ELR (cell line): ENCODE measurements at places on chromosomes 3 and 15.

GRCh38 chr3:145006271-145006670, 1034.6 kb downstream of the DIPK2A start:
- DNase-seq, result no peak

DNA sequence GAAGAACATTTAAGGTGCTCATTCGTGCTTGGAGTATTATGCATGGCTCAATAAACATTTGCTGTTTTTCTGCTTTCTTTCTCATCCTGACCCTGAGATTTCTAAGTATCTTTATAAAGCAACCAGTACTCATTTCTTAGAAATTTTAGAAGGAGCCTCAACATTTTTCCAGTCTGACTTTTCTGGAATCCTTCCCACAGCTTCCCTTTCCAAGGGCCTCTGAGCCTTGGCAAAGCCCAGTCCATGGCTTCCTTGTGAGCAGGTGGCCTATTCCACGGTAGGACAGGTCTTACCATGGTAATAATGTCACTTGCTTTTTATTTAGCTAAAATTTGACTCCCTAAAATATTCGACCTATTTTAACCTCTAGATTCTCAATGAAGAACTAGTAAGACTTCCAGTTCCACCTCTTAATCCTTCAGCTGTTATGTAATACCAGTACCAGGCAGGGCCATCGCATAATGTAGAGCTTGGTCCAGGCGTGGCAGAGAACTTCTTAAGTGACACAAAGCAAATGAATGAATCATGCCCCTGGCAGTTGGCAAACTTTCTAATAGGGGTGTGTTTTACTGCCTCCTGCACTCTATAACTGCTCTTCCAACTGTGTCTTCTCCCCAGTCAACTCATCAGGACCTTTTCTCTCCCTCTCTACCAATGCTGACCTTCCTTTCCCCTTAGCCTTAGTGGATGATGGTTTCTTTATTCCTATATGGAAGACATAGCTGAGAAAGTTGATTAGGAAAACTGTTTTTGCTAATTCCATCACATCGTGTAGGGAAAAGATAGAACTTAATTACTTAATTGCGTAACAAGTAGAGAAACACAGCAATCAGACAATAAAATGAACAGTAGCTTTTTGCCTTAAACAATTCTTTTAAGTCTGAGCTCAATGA, 894 bp upstream of the TM4SF4 start:
- peak; percentile 72 for DNase-seq

DNA sequence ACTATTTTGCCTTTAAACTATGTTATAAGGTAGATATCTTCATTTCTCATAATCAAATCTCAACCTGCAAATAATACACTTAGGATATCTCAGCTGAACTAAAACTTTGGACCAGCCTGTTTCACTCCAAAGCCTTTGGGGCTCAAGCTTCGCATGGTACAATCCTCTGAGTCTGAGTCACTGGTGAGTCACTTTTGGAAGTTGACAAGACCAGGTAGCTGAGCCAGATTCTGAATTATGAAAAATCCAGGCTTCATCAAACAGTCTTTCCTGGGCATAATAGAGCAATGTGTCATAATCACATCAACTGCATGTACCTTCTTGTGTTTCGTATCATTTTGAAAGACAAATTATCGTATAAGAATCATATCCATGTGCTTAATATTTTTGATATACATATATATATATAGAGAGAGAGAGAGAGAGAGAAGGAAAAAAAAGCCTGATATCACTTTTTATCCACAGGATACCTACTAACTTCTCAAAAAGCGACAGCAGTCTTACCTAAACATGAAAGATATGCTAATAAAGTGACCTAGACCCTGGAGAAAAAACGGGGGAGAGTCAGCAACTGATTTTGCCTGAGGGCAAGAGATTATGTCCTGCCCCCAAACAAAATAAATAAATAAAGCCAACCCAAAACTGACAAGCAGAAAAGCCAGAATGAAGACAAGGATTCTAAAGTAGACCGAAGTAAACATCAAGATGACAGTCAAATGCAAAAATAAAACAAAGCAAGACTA, 263.9 kb upstream of the TGFBR2 start:
- peak; percentile 99 for DNase-seq

DNA sequence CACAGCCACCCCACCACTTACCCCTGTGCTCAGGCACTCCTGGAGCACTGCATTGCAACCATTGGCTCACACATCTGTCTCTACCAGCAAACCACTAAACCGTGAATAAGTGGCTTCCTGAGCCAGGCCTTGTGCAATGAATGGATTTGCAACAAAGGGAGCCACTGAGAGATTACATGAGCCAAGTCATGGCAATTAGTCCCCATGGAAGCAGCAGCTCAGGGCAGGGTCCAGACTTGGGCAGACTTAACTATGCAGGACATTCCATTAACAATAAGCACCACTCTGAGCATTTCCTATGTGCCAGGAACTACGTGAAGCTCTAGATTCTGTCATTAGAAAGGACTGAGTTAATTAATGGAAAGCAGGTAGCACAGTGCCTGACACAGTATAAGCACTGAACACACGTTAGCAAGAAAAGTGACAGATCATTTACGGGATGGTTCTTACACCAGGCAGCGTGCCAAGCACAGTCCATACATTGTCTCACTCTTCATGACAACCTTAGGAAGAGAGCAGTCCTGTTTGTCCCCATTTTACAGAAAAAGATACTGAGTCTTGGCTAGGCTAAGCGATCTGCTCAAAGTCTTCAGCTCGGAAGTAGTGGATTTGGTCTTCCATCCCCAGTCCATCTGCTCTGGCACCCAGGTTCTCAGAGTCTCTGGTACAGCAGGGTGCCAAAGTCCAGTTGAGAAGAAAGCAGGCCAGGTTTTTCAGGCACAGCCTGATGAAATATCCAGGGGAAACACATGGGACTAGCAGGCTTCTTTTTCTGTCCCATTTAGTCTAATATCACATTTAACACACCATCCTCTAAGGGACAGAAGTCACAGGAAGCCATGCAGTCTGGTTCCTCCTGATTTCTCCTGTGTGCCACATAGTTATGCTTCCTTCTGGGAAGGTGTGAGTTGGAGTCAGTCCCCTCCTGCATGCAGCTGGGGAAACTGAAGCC, 44.1 kb downstream of the LIPC start:
- peak; percentile 19 for DNase-seq

DNA sequence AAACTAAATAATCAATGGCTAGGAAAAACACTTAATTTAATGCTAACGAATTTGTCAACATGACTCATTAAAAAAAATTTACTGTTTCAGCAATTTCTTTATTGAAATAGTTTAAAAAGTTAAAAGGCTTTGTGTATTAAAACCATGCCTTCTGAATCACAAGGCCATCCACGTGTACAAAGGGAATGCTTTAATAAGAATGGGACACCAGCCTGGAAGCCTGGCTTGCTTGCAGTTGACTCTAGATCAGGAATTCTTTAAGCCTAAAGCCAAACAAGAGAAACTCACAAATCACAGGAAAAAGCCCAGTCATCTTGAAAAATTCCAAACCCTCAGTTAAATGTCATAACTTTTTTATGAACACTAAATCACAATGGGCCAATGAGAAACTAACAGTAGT, 137.6 kb downstream of the PEAK1 start:
- peak; percentile 55 for DNase-seq

GRCh38 chr3:102238362-102238761, 196.5 kb upstream of the ZPLD1 start:
- no peak for DNase-seq
